Left cardiac atrium (tissue), 4 donors: ENCODE measurements at places on chromosomes 3 and 15. TPM values are rescaled to one million over a fixed set of nuclear protein-coding genes. Genes with fewer than 3 reads are reported as not detected.

DNA sequence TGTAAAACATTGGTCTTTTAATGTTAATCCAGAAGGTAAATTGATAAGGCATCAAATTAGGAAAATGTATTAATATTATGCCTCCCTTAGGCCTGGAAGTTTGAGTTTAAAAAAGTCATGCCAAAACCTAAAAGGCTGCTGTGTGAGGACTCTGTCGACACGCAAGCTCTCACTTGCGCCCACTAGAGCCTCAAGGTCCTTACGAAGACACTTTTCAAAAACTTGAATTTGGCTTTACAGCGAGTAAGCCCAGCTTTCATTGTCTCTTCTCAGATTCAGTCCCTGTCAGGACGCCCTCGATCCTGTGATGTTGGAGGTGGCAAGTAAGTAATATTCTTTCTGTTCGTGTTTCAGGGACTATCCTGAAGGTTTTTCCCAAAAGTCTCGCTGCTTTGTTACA is 89.7 kb downstream of the CRTC3 start:
- no peak for DNase-seq

Gene POU1F1
- total RNA-seq: not detected

DNA sequence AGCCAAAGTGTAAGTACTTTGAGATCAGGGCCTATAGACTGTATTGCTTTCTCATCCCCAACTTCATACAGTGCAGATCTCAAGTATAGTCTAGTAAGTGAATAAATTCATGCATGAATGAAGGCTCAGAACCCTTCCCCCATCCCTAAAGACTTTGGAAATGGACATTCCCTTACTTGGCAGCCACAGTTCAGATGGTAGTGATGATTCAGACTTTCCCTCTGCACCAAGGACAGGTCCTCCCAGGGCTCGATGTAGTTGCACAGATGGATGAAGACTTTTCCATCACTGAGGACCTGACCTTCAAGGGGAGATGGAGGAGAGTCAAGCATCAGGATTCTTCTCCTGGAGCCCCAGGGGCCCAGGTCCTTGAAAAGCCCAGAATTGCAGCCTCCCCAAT is 4.6 kb downstream of the TIMP4 start:
- no peak for DNase-seq

DNA sequence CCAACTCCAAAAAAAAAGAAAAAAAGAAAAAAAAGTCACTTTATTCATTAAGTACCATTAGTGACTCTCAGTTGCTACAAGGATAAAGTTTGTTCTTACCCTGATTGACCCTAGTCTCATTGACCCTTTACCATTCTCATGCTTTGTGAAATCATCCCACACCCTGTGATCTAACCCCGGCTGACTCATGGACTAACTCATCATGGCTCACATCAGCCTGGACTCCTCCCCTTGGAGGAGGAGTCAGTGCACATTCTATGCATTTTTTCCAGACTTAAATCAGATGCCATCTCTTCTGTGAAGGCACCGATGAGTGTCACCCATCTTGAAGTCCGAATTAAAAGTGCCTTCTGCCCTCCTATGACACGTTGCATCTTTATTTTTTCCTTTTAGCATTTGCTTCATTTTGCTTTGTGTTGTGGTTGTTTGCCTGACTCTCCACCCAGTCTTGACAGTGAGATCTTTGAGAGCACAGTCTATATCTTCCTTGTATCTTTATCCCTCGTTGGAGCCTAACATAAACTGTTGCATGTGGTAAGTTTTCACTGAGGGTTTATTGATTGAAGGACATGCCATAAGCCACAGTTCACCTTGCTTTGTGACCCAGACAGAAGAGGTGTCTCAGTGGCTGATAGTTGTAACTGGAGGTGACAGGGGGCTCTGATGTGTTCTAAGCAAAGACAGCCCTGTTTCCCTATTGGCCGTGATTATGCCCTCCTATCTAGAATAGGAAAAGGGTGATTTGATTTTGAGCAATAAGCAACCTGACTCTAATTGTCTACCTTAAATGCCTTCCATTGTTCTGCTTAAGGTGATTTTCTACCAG is 72.1 kb downstream of the IL1RAP start:
- DNase-seq: peak; percentile 43

DNA sequence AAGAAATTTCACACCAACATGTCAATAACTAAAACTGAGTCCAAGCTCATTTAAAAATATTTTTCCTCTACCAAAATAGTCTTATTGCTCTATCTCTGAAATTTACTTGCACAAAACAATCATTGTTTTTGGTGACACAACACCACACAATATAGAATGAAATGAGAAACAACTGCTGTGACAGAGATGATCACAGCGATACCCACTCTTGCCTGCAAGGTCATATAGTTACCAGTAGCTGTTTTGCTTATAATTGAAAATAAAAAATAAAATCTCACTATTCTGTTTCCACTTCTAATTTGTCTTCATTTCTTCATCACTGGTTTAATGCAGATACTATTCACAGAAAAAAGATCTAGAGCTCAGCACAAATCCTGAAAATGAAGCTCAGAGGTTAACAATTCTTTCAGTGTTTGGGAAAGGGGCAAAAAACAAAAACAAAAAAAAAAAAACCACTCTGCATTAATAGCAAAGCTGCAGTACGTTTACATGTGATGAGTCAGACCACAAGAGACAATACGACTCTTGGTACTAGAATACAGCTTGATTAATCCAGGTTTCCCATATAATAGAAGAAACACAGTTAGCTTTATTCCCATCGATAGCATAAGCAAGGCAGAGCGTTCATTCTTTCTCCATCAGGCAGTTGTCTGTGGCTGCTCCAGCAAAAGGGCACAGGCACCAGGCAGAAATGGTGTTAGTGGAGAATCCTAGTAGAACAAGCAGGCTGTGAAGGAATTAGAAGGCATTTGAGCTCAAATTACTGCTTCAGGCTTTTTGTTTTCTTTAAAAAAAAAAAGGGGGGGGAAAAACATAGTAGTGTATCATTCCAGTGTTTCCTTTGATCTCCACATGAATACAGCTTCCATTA is 773 bp downstream of the ANKRD28 start:
- no peak for DNase-seq

Gene CCDC39
- not detected for total RNA-seq

Gene RBP2
- total RNA-seq: not detected

DNA sequence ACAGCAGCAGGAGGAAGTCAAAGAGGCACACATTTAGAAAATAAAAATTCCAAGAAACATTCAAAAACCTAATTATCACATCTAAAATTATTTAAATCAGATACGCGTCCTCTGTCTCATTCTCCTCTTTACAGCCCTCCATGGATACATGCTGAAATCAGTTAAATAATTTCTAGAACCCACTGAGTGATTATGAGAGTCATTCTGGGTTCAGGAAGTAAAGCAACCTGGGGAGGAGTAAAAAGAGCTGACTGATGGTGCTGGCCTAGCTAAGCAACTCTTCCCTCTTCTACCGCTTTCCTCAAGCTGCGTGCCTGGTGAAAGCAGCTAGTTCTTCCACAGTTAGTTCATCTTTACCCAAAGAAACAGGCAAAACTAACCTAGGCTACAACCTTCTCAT is 48.7 kb downstream of the RAF1 start:
- no peak for DNase-seq

- no peak for DNase-seq
Measured at GRCh38 chr3:71849681-71850080, 64.7 kb upstream of the PROK2 start.

DNA sequence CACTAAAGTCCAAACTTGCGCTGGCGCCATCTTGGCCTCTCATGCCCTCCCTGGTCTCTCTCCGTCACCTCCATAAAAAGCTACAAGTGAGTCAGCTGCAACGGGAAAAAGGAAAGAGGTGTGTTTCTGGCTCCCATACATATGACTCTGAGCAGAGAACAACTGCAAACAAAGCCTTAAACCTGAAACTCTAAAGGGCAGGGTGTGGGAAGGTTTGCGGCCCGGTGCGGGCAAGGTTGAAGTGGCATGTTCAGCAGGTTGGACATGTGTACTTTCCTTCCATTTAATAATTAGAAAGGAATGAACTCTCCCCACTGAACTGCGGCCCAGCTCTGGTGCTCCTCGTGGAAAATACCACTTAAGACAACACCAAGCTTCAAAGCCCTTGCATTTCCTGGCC is 59.0 kb upstream of the PPARG start:
- no peak for DNase-seq

GRCh38 chr3:101602731-101603130 is 28.8 kb downstream of the PCNP start:
- DNase-seq: no peak

Gene CLDN1
- total RNA-seq: 4.4 TPM

DNA sequence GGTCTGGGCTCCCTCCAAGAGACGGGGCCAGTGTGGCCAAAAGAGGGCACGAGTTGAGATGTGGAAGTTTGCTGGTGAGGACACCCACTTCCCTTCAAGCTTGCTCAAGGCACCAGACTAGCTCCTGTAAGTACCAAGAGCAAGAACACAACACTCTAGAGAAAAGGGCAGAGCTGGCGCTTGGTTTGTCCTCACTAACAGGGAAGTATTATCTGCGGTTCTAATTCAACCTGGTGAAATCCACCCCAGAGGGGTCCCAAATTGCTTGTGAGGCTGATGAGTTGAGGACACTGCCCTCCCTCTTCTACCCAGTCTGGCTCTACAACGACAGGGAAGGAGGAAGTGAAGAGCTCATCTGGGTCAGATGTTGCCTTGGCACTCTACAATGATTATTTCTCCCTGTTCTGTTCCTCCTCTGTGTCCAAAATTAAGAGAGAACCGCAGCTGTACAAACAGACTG is 16.9 kb upstream of the FSIP1 start:
- no peak for DNase-seq

DNA sequence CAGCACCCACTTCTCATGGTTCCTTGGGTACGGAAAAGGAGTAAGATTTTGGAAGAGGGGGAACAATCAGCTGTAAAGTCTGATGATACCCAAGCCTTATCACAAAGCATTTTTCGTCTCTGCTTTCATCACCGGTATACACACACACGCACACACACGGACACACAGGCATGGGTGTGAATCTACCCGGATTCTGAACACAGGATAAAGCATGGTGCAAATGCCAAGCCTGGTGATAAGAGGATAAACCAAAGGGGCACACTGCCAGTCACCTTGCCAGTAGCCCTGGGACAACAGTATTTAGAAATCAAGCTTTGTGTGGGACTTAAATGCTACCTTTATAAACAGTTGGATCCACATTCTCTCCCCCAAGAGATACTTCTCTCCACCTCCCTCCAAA is 22.2 kb downstream of the FAM174B start:
- no peak for DNase-seq
